ENCODE measurements at places on chromosomes 1 and 21.

- no peak for DNase-seq
These were observed 361 bp downstream of the TMCC2 start for GRCh38 chr1:205228093-205228521.

GRCh38 chr21:34936371-34936789 is 112.7 kb downstream of the RUNX1 start:
- DNase-seq = no peak

DNA sequence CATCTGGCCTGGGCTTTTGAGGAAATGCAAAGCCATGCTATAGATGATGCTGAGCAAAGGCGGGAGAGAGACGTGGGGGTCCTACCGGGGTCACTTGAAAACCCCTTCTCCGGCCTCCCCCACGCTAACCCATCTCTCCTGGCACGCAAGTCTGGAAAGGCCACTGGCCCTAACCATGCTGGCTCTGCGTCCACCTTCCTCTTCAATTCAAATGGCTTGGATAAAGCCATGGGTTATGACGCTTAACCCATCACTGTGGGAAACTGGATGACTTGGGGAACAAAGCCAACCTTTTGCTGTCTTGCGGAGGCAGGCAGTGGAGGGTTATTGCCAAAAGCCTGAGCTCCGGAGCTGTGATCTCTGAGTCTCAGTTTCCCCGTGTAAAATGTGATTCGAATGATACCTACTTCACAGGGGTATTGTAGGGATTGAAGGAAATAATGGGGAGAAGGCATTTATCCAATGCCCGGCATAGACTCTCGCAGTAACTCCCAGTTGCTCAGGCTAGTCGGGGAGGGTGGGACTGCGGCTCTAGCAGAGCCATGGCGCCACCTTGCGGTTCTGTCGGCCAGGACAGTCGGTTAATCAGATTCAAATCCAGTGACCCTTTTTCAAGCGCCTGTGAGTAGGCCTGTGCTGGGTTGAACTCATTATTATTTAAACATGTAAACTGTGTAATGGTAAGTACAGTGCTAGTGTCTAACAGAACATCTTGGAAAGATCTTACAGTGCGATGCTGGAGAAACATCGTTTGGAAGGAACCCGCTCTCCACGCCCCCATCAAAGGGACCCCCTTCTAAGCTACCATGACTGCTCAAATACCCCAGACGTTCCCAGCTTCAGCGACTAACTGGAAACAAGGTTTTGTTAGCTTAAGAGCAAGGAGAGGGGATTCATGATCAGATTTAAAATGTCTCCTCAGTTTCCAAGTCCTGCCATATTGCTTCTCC is 20.3 kb downstream of the NEK2 start:
- DNase-seq = peak; percentile 78

DNA sequence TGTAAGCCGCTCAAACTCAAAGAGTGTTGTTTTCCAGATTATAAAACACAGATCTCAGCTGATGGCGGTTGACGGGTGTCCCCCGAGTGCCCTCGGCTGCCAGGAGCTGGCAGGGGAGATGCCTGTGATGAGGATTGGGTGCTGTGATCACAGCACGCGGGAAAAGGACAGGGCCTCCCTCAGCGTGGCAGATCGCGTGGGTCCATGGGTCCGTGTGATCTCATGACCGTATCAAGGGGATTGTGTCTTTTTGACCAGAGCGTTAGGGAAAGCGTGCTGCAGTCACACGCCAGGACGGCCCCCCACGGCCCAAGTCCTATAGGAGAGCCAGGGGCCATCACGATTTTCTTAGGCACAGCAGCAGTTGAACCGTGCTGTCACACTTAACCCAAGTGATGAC is 51.9 kb downstream of the PDE9A start:
- DNase-seq = no peak

DNA sequence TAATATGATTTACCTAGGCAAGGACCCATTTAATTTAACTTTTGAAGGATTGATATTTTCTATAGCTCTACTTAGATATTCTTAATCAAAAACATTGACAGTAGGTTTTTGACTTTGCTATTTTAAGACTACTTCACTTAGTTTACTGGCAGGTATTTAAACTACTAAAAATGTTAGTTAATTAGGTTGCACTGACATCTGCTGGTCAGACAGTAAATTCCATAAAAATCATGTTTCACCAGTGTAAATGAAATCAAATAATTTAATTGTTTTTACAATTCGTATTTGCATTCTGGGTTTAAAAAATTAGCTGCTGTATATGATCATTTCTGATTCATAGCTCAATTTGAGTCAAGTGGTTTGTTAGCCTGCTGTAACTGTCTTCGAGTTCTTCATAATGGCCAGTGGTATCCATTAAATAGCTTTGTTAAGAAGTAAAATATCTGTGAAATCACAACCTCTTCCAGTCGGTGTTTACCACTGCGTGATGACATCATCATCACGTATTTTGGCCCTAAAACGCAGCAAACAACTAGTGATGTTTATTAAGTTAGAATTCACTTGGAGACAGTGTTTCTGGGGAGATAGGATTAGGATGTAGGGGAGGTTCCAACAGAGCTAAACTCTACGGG is 26.2 kb downstream of the EXTL2 start:
- no peak for DNase-seq

DNA sequence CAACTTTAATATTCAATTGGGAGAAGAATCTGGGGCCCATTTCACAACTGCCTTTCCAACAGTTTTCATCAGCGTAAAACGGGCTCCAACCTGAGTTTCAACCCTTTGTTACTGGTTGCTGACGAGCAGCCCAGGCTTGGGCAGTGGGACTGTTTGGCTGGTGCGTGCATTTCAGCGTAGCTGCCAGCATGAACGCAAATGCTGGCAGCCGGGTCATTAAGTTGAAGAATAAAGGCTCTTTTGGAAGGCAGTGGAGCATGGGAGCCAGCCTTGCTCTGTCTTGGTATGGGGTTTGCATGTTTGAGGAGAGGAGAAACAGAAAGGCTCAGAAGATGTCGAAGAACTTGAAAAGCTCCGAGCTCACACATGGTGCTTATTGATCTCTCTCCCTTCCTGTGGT is 40.7 kb downstream of the WDR3 start:
- no peak for DNase-seq

DNA sequence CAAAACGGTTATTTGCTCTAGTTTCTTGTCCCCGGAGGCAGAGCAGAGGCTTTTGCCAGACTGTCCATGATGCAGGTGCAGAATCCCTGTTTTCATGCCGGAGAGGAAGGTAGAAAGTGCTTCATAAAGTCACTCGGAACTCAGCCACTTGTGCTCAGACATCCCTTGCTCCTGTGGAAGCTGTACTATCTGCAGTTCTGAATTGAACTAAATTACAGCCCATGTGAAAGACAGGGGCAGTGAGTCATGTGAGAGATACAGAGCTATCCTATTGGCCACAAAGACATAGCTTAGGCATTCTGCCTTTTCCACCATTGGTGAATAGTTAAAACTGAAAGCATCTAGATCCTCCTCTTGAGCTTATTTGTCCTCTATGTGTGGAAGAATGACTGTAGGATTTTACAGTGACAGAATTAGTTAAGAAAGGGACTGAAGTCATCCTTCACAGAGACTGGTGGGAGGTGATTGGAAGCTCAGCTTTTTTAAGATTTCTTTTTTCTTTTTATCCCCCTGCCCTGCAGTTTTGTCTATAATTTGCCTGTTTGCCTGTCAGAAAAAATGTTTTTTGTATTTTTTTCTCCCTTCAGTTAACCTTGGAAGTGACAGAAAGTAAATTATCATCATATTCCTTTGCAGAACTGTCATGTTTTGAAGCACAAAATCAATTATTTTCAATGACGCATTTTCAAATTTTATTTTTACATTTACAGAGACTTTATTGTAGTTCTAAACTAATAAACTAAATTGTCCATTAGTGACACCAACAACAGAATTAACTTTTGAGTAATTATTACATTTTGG is 298.6 kb downstream of the PTPRC start:
- peak; percentile 89 for DNase-seq

- DNase-seq = peak; percentile 40
These were observed 57.4 kb upstream of the MTF2 start for GRCh38 chr1:93021539-93022134.

DNA sequence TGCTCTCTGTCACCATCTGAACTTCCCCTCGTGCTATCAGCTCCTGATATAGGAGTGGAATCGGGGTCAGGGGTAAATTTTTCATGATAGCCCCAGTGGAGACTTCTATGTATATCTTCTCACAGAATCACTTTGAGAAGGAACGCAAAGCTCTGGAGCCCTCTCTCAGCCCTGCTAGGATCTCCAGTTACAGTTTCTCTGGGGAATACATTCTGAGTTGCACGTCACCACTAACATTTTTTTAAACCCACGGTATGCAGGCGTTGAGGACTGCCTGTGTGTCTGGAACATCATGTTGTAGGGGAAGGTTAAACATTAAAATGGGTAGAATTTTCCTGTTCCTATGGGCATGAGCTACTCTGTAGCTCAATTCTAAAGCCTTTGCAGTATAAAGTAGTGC is 116.4 kb upstream of the FAM78B start:
- DNase-seq = no peak

- DNase-seq = peak; percentile 79
These were observed 12.8 kb upstream of the LMX1A start for GRCh38 chr1:165369255-165369848.

DNA sequence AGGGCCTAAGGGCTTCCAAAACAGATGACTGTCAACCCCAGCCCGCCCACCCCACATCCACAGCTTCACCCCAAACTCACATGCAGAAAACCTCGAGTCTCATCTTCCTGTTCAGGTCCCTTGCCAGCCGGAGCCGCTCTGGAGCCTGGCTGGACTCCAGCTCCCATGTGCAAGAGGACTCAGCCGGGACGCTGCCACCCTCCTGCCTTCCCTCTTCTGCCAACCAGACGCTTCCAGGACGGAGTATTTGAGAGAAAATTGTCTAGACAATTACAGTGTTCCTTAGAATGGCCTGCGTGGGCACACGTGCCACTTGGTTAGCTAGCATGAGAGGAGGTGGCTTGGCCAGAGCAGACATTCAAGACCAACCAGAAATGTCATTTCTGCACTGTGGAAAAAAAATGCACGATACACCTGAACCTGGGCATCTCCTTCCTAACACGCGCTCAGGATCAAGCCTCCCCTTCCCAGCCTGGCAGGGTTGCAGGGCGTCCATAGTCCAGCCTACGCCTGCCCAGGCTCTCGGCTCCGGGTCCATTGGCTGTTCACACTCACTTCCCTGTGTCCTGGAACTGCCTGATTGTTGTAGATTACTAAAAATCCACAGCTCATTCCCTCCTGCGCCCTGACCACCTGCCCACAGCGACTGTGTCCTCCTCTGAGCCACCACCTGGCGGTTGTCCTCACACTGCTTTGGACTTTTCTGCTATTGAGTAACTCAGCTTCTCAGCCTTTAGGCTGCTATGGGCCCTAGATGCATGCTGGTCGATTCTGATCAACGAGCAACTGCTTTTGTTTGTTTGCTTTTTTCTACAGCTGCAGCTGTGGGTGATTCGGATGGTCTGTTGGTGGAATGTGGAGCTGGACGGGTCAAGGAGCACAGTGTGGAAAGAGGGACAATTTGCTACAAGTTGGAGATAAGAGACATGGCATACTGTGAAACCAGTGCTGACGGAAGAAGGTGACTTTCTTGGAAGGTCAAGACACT is at the start of gene CLDN14:
TSS of gene CLDN14 (minus strand) at position 708 of the 988 bp plus-strand sequence. CDS start 18,427 bp downstream, outside the sequence.
- peak; percentile 33 for DNase-seq

- DNase-seq = peak; percentile 94
These were observed 520 bp downstream of the PLEKHN1 start for GRCh38 chr1:966704-967300.

- DNase-seq = no peak
These were observed 118.2 kb downstream of the RRAGC start for GRCh38 chr1:38741341-38741740.

GRCh38 chr1:58045094-58045705 is 501.3 kb downstream of the OMA1 start:
- DNase-seq = no peak

GRCh38 chr1:54984131-54984842 is 3.9 kb downstream of the TMEM61 start:
- no peak for DNase-seq

- DNase-seq = no peak
These were observed 14.4 kb upstream of the CHI3L1 start for GRCh38 chr1:203200916-203201315.

GRCh38 chr21:41067709-41068108 is 100.3 kb upstream of the BACE2 start:
- DNase-seq = no peak

- DNase-seq = no peak
These were observed 230.8 kb downstream of the NEGR1 start for GRCh38 chr1:72051538-72051937.

DNA sequence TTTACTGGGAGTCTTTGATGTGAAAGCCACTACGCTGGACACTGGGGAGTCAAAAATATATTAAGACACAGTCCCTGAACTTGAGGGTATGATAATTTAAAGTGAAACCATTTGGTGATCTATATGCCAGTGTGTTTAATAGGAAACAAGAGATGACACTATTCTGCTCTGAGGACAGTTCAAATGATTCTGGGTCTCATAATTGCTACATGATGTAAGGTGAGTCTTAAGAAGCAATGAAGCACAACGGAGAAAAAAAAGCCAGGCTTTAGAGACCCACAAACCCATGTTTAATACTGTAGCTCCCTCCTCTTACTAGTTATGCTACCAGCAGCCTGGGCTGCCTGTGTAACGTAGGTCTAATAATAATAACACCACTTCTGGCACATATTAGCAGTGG is 14.2 kb upstream of the LRRC8D start:
- no peak for DNase-seq

- DNase-seq = no peak
These were observed 93.7 kb downstream of the AK5 start for GRCh38 chr1:77375541-77375940.

DNA sequence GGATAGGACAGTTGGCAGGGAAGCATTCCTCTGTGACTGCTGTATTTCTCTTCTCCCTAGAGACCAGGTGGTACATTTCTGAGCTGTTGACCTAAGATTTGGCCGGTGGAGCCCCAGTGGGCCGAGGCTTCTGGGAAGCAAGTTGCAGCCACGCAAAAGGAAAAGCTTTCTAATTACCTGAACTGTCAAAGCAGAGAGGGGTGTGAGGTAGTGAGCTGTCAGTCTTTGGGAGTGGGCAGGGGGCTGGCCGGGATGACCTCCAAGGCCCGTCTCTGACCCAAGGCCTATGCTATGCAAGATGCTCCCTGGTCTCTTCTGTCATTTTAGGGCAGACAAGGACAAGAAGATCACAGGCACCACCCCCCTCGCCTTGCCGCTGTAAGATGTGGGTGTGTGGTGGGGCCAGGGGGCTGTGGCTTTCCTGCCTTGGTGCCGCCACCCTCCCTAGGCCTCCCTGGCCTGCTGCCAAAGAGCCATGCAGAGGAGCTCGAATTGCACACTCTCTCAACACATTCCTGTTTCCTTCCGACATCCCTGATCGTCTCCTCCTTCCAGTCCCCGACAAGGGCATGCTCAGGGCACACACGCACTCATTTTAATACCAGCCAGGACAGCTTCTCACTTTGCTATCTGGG is 7.7 kb downstream of the PADI1 start:
- peak; percentile 71 for DNase-seq
